Activated CD4-positive, alpha-beta memory T cell treated with anti-CD3 and anti-CD28 coated beads for 36 hours (primary cell): ENCODE measurements at places on chromosomes 3 and 15.

GRCh38 chr3:183212565-183212964 is 40.5 kb upstream of the B3GNT5 start:
- DNase-seq, result no peak

- no peak for DNase-seq
Measured at GRCh38 chr3:44954962-44955361, 21.0 kb downstream of the ZDHHC3 start.

GRCh38 chr3:154428286-154429206 is 1.4 kb downstream of the GPR149 start:
- DNase-seq, result no peak

- DNase-seq, result no peak
Measured at GRCh38 chr3:146166826-146167225, 5.8 kb upstream of the PLOD2 start.

DNA sequence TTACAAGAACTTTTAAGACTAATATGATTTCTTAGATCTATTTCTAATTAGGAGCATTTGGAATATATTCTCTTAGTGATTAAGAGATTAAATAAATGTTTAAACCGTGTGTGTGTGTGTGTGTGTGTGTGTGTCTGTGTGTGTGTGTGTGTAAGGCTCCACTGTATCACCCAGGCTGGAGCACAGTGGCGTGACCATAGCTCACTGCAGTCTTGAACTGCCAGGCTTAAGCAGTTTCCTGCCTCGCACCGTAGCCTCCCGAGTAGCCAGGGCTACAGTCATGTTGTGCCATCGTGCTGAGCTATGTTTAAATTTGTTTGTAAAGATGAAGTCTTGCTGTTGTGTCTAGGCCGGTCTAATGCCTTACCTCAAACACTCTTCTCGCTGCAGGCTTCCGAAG is 109.4 kb downstream of the KLHL25 start:
- no peak for DNase-seq

- DNase-seq, result peak; percentile 16
Measured at GRCh38 chr15:64152507-64153387, 1.2 kb downstream of the SNX22 start.

DNA sequence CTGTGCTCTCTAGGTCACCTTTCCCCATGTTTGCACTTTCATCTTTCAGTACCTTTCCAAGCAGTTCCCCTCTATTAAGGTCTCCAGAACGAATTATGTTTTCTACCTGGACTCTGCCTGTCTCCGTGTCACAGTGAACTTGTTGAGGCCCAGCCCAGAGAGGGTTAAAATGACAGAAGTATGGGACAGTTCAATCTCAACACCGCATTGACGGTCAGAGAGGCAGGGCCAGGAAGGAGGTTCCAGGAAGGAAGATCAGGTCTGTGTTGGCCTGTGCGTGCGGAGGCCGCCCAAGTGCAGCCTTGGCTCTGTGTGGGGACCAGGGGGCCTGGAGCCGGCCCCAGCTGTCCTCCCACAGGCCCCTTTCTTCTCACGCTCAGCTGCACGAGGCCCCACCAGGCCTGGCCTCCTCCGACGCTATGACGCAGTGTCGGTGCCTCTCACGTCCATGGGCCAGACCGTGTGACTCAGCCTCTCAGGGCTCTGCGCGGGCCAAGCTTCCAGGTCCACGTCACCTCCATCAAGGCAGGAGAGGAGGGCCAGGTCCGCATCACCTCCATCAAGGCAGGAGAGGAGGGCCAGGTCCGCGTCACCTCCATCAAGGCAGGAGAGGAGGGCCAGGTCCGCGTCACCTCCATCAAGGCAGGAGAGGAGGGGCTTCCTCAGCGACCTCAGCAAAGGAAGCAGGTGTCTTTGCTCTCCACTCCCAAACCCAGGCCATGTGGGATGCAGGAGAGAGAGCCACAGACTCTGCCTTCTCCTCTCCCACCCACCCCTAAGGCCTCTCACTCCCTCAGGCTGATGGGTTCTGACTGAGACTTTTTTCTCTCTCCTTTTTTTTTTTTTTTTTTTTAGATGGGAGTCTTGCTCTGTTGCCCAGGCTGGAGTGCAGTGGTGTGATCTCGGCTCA is 83.1 kb downstream of the CPN2 start:
- DNase-seq, result no peak

DNA sequence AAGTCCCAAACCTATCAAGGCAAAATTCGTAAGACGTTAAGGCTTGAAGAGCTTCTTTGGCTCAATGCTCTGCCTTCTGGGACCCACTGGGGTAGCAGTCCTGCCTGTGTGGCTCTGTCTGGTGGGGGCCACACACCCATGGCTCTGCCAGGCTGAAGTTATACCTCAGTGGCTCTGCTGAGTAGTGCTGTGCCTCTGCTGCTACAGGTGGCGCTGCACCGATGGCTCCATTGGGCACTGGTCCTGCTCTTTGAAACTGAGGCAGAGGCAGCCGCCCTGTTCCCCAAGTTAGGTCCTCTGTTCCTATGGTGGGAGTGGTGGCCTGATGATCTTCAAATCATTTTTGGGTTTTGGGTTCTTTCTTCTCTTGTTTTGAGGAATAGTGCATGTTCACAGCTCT is 68.0 kb upstream of the AP4E1 start:
- no peak for DNase-seq

GRCh38 chr15:80769153-80769828 is 9.9 kb upstream of the CEMIP start:
- no peak for DNase-seq

DNA sequence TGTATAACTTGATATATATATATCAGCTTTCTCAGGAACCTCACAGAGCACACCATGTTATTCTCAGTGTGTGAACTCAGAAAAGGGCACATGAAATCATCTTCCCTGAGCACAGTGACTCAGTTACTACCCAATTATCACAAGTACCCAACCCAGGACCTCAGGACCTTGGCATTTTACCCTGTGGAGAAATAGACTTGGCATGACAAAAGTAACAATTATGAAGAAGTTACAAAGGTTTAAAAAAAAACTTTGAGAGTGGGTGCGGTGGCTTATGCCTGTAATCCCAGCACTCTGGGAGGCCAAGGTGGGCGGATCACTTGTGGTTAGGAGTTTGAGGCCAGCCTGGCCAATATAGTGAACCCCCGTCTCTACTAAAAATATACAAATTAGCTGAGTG is 52.4 kb downstream of the ONECUT1 start:
- no peak for DNase-seq

DNA sequence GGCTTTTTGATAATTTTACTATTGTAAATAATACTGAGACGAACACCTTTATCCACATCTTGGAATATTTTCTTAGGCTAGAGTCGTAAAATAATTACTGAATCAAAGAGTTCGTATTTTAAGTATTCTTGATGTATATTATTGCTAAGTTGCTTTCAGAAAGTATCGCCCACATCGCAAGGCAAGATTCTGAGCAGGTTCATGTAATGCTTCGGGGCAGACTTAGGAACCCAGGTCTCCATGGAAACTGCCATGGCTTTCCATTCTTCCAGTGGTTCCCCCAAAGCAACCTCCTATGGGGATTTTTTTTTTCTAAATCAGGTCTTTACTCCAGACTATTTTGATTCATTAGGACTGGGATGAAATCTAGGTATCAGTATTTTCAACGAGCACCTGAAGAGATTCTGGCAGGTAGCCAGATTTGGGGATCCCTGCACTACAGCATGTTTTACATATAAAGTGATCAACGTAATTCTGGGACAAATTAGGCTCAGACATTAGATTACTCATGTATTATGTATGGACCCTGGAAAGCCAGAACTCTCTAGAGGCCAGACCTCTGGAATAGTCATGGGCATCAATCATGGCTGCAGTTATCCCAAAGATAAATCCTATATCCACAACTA is 86.5 kb downstream of the B3GNT5 start:
- DNase-seq, result no peak

GRCh38 chr3:47780741-47781684 is 680 bp downstream of the SMARCC1 start:
- DNase-seq, result peak; percentile 75

GRCh38 chr3:152241142-152242017 is 27.3 kb upstream of the MBNL1 start:
- DNase-seq, result no peak

DNA sequence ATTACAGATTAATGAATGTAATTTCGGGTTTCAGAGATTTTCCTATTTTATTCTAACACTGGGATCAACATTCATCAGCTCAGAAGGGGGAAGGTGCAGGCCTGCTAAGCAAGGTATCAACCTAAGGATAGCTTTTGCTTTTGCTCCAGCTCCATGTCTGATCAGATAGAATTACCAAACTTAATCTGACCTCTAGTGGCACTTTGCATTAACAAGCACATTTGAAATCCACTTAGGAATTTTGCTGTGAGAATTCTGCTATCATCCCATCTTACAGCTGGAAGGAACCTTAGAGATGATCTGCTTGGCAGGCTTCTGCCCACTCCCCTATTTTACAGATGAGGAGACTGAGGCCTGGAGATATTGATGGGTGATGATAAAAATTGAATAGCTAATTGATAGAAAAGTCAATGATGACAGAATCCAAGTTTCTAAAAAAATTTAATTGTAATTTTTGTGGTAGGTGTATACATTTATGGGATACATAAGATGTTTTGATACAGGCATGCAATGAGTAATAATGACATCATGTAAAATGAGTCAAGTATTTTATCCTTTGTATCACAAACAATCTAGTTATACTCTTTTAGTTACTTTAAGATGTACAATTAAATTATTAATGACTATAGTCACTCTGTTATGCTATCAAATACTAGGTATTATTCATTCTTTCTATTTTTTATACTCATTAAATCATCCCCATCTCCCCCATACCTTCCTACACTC is 209.2 kb upstream of the ZPLD1 start:
- no peak for DNase-seq

DNA sequence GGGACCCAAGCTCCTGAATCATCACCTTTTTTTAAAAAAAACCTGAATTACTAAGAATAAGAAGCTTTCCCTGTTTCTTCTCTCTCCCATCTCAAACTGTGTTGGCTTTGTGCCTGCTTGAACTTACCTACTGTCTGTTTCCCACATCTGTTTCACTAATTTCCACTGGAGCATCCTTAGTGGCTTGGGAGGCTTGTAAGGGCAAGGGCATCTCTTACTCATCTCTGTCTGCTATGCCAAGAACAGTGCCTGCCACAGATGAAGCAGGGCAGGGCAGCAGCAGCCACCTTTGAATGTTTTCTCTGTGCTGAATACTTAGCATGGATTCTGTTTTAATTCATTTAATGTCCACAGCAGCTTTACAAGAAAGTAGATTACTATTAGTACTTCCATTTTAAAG is 42.3 kb downstream of the SNRK start:
- DNase-seq, result no peak

- DNase-seq, result peak; percentile 45
Measured at GRCh38 chr3:111392894-111393398, 149.1 kb upstream of the CD96 start.

- DNase-seq, result no peak
Measured at GRCh38 chr3:160931474-160931873, 173.7 kb downstream of the B3GALNT1 start.

DNA sequence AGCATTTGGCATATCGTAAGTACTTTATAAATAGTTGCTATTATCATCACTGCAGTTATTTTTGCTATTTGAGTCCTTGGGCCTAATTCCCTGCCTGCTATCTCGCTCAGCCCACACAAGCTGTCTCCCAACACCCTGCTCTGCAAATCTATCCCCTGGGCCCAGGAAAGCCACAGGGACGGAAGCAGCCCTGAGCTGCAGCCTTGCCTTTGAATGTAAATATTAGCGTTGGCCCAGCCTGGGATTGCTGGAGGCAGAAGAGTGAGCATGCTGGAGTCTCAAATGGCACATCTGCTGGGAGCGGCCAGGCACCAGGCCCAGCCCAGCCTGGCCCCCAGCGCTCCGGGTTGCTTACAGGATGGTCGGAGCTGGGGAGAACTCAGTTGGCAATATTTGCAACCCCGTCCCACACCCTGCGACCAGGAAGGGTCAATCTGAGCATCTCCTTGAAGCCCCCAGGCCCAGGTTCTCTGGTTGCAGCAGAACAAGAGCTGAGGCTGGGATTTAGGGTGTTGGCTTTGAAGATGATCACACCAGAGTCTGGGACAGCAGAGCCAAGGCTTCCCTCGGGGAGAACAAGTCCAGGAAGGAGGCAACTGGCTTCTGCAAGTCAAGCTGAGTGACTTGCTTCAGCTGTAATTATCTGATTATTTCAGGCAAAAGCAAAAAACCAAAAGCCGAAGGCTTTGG is 529.6 kb downstream of the SHQ1 start:
- no peak for DNase-seq

- DNase-seq, result no peak
Measured at GRCh38 chr15:29409890-29410289, 140.3 kb upstream of the NSMCE3 start.

- no peak for DNase-seq
Measured at GRCh38 chr3:57059411-57059810, 1.1 kb upstream of the SPATA12 start.

GRCh38 chr3:123104550-123104949 is 37.7 kb downstream of the PDIA5 start:
- no peak for DNase-seq

DNA sequence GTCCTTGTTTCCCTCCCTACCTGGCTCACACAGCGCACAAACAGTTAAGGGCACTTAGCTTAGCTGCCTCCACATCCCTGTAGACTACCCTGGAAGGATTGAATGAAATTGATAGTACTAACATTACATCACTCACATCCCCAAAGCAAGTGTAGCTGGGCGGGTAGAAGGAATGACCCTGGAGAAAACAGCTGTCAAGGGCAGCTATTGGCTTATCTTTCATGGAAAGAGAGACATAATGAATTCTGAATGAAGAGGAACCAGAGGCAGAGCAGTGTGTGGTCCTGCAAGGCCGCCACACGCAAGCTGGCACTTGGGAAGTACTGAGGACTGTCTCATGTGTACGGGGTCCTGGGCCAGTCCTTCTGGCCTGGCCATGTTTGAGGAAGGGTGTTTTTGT is 369.6 kb upstream of the RGMA start:
- DNase-seq, result no peak

GRCh38 chr3:24245056-24245455 is 249.6 kb downstream of the THRB start:
- DNase-seq, result no peak
